Stimulated activated CD8-positive, alpha-beta memory T cell treated with anti-CD3 and anti-CD28 coated beads, Interleukin-7, amount 100 ng/mL, for 1 hour (primary cell): ENCODE measurements at places on chromosomes 2 and 18.

DNA sequence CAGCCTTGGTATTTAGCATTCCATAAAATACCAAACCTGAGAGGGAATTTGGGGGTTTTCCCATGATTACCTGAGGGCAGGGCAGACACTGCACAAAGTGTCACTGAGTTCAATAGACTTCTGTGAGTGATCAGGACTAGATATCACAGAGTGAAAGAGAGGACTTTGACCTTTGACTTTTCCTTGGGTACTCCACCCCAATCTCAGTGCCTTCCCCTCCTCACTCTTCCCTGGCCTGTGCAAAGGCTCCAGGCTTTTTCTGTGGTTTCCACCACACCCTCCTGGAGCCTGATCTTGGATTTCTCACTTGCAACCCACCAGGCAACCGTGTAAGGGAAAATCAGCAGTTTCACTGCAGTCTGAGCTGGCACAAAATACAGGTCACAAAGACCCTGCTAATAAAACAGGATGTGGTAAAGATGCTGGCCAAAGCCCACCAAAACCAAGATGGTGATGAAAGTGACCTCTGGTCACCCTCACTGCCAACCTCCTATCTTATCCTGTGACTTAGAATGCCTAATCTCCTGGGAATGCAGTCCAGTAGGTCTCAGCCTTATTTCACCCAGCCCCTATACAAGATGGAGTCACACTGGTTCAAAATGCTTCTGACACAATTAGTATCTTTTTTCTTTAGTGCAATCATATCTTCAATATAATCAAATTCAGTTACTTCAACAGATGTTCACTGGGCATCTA is 64.0 kb downstream of the BOD1L2 start:
- DNase-seq: no peak

GRCh38 chr2:129673234-129673633 is 306.2 kb upstream of the RAB6C start:
- no peak for DNase-seq

DNA sequence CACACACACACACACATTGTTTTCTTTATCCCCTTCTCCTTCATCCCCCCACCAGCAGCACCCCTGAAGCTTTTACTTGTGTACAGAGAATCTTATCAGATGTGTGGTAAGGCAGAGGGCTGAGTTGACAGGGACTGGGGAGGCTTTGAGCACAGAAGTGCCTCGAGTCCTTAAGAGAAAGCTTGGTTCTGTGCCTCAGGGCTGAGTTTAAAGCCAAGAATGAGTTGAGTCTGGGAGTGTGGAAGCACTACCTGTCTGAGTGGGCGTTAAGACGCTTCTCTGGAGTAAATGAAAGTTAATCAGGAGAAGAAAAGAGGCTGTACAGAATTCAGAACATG is 2.7 kb downstream of the ID2 start:
- DNase-seq: no peak

DNA sequence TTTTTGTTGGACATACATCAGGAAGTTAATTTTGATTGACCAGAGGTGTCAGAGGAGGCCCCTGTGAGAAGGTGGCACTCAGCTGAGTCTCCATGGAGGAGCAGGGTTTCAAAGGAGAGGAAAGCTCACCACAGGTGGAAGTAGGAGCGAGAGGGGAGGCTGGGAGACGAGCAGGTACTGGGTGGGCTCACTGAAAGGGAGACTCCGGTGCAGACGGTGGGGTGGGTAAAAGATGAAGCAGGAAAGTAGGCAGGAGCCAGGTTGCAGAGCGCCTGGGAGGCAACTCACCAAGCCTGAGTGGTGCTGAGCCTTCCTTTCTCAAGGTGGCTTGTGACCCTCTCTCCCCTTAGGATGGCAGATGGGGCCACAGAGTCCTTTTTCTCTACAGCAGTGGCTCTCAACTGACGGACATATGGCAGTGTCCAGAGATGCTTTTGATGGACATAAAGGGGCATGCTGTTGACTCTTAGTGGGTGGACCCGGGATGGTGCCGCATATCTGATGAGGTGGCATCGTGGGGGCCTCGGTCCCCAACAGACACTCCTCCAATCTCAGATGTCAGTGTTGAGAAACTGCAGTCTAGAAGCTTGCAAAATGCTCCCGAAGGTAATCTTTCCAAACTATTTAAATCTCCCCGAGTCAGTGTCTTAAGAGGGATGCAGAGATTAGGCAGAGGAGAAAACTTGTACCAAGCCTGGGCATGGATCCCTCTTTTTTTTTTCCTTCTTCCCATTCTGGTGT is 64.0 kb downstream of the LPIN1 start:
- no peak for DNase-seq

GRCh38 chr2:106724301-106724794 is 161.6 kb downstream of the ST6GAL2 start:
- no peak for DNase-seq

- DNase-seq: no peak
These were observed 10.9 kb upstream of the GPR35 start for GRCh38 chr2:240614391-240614790.

DNA sequence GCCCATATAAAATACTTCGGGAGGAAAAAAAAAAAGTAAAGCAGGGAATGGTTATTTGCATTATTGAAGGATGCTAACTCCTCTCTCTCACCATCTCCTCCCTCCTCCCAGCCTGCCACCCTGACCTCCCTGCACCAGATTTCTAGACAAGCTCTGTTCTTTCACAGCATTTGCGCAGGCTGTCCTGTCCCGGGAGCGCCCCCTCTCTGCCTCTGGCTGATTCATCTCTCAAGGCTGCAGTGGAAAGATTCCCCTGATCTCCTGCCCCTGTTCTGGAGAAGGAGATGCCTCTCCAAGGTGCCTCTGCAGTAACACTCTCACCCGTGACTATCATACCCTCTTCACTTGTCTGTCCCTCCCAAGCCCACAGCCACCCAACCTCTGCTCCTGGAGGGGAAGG is 38.5 kb downstream of the COL4A4 start:
- DNase-seq: no peak

DNA sequence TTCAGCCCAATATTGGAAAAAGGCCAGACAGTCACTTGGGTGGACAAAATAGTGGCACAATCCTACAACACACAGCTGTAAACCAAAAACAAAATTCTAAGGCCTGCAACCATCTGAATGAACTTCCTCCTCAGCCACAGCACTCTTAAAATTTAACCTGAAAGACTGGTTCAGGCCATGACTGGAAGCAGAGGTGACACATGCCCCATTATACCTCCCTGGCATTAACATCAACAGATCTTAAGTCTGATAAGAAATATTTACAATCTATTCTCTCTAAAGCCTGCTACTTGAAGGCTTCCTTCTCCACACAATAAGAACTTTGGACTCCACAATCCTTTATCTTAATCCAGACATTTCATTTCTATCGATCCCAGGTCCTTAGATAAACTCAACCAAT is 192.4 kb upstream of the LRP1B start:
- no peak for DNase-seq

DNA sequence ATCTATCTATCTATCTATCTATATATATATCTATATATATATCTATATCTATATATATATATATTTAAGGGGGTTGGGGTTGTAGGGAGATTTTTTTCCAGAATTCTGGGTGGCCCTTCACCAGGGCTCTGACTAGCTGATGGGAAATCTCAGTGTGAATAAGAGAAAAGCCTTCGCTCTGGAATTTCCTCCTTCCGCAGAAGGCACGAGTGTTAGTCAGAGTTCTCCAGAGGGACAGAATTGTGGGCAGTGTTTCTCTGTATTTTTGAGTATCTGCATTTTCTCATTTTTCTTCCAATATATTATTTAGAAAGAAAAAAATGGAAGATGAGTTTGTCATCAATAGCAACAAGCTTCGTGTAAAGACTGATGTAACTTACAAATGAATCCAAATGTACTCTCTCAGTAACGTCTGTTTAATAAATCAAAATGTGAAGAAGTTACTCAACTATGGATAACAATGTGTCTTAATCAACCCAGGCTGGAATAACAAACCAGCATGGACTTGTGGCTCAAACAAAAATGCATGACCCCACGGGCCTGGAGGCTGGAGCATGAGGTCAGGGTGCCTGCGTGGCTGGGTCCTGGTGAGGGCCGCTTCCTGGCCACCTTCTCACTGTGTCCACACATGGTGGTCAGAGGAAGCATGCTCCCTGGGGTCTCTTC is 10.6 kb upstream of the SNTG2 start:
- DNase-seq: no peak

DNA sequence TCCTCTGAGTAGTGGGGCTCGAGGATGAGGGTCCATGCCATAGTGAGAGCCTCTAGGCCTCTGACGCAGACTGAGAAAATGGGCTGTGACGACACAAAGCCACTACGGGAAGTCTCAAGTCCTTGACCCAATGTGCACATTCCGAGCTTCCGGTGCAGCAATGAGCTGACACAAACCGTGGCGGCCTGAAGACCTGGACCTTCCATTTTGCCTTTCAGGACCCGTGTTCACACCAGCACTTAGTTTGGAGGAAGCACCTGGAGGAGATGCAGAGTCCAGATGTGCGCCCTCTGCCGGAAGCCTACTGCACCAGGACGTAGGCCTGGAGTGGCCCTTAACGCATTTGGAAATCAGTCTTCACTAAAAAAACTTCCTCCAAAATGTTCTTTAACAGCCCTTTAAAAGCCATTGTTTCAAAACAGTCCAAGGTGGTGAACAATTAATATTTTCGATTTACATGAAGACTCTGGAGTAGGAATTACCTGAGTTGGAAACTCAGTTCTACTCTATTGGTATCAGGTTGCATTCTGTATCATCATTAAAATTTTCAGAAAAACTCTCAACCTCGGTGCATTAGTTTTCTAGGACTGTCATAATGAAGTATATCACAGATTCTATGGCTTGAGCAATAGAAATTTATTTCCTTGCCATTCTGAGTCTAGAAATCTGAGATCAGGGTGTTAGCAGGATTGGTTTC is 33.9 kb downstream of the BMP10 start:
- DNase-seq: peak; percentile 38

DNA sequence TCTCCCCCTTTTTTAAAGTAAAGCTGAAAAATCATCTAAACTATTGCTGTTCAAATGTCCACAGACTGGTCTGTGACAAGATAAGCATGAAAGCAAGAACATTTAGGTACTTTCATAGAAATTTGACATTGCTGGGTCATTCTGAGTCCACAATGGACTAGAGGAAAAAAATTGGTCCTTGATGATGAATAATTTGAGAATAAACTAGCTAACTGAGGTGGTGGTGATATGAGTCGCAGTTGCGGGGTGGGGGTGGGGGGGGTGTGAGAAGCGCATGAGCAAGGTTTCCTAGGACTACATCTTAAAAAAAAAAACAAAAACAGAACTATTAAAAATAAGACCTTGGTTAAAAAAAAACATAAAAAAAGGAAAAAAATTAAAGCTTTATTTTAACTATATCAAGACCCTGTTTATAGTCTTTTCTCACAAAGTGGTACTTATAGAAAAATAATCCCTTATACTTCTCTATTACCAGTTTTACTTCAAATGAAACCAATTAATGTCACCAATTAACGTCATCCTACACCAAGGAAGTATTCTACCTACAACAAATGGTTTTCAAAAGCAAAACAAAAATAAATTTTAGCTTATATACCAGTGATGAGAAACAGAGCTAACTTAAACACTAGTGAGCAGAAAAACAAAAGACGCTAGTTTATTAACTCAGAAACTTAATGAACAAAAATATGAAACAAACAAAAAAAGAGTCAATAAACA is 88.1 kb downstream of the ASXL2 start:
- DNase-seq: no peak

DNA sequence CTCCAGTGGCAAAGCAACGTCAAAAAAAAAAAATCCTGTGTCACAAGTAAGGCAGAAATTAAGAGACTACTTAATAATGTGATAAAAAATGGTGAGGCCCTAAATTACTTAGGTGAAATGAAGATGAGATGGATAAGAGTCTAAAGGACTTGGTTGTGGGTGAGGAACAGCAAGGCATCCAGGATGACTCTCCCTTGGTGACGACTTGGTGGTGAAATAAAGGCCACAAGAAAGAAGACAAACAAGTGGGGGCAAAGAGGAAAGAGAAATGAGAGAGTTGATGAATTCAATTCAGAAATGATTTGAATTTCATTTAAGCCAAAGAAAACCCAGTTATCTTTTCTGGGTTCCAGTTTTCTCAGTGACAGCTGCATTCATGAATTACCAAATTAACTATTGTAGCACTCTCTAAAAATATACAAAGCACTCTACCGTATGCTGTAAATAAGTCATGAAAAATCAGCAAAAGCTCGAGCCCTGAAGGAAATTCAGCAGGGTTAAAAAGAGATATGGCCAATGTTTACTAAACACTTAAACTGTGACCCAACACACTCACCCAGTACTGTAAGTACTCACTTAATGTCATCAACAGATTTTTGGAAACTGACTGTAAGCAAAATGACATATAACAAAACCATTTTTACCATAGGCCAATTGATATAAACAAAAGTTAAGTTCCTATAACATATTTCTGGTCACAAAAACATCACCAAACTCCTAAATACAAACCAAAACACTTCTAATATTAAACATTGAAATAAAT is 1.4 kb downstream of the METTL8 start:
- no peak for DNase-seq

DNA sequence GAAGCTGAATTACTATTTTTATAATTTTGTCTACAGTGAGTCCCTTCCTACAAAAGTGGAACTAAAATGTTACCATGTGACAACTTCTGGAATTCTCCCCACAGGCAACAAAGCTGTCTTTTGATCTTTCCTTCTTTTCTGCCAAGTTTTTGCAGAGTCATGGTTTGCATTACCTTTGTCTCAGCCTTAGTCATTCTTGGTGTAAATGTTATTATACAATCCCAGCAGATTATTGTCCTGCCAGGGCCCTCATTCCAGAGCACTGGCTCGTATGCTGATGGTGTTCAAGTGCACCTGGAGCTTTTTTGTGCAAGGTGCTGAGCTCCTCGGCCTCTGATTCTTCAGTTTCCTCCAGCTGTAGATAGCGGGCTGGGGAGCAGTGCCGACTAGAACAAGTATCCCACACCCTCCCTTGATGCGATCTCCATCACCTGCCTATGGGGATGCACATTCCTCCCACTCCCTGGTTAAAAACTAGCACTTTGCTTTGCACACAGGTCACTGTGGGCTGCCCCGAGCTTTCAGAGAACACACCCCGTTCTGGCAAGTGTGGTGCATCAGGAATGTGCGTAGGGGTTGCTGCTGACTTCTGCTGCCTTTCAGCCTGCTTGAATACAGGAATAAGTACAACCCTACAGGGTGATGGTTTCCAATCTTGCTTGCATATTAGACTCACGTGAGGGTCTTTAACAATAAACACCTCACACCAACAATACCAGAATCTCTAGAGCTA is 263.6 kb downstream of the RNF144A start:
- no peak for DNase-seq

GRCh38 chr2:39304729-39305128 is 61.0 kb upstream of the CDKL4 start:
- DNase-seq: no peak

- DNase-seq: no peak
These were observed 86.0 kb downstream of the FAM210A start for GRCh38 chr18:13640266-13640860.

DNA sequence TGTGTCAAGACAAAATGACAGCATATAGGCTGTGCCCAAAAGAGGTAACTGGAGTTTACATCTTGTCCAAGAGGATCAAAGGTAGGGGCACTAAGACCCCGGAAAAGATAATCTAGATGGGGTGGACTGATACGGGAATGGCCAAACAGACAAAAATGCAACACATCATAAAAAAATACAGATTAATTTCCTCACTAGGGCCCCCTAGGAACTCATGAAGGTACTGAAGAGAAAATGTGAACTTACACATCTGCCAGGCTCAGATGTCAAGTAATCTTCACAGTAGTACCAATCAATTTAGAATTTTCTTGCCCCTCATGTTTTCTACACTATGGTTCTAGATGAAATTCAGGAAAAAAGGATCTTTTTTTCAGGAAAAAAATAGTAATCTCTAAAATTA is 115.6 kb upstream of the REG3A start:
- no peak for DNase-seq

- no peak for DNase-seq
These were observed 96.7 kb downstream of the TMEM163 start for GRCh38 chr2:134621939-134622705.

GRCh38 chr18:48229552-48229981 is 179.6 kb downstream of the ZBTB7C start:
- DNase-seq: no peak
